CD4-positive, alpha-beta T cell (primary cell): ENCODE measurements at places on chromosomes 5 and 9. TPM values are rescaled to one million over a fixed set of nuclear protein-coding genes. Genes with fewer than 3 reads are reported as not detected.

JADE2 gene
- 124 TPM for total RNA-seq

DNA sequence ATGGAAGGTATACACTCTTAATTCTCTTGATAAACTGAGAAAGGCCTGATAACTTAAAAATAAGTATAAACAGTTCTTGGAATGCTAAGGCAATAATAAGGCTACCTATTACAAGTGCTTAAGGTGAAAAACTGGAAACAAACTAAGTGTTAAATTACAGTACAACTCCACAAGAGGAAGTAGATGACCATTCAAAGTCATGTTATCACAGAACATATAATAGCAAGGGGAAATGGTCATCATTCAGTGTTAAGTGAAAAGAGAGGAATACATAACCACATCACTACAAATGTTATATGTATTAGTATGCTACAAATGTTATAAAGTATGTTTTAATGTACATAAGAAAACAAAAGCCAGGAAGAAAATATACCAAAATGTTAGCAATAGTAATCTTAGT, 135.9 kb downstream of the CCDC192 start:
- no peak for DNase-seq

DNA sequence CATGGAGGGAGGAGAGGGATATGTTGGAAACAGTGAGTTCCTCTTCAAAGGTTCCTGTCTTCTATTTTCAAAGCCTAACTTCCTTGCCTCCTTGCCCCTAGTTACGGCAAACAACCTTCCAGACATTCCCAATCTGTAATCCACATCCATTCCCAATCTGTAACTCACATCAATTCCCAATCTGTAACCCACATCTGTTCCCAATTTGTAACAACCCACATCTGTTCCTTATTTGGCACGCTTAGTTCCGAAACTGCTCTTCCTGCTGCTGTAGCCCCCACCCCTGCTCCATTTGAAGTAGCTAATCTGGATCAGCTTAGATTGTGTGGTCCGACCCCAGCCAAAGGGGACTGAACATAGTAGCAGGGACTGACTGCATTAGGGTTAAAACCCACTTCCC, 23.9 kb upstream of the IDNK start:
- DNase-seq: no peak

- DNase-seq: no peak
Observed at GRCh38 chr5:106956886-106957285, 713.9 kb downstream of the EFNA5 start.

DNA sequence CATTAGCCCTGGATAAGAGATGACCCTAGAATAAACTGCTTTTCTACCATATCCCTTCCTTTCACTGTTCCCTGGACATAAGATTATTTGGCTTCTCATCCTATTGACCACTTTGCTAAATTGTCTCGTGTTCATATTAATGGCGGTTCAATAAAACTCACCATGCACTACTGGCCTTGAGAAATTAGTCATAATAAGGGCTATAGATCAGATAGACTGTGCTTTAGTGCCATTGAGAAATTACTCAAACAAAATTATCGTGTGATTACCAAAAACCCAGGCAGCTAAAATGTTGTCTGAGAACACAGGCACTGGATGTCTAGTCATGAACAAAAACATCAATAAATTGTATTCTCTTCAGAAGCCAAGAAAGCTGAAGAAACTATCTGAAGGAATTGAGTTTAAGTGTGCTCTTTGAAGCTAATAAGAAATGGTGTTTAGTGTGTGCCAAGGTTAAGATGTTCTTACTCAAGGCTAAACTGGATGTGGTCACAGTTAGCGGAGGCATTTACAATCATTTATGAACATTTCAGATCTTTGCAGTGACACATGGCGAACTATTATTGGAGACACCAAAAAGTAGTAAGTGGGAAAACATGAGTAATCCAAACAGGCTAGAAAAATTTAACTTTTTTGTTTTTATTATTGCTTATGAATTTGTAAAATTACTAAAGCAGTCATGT, 460.4 kb upstream of the RORB start:
- no peak for DNase-seq
